ENCODE measurements at places on chromosomes 16 and 17. TPM values are rescaled to one million over a fixed set of nuclear protein-coding genes. Genes with fewer than 3 reads are reported as not detected.

Gene CD300LG
- total RNA-seq = 4.0 TPM

Gene MVD
- 32.3 TPM for total RNA-seq

Gene ITGA3
- total RNA-seq = 41.6 TPM

Gene VAT1L
- 0.12 TPM for total RNA-seq

Gene OTOP3
- not detected for total RNA-seq

Gene CDRT15
- total RNA-seq = not detected

GRCh38 chr16:3748307-3748706 lies 31.0 kb upstream of the TRAP1 start:
- DNase-seq = no peak

GRCh38 chr16:85385463-85386331 lies 227.4 kb upstream of the GSE1 start:
- peak; percentile 55 for DNase-seq

DNA sequence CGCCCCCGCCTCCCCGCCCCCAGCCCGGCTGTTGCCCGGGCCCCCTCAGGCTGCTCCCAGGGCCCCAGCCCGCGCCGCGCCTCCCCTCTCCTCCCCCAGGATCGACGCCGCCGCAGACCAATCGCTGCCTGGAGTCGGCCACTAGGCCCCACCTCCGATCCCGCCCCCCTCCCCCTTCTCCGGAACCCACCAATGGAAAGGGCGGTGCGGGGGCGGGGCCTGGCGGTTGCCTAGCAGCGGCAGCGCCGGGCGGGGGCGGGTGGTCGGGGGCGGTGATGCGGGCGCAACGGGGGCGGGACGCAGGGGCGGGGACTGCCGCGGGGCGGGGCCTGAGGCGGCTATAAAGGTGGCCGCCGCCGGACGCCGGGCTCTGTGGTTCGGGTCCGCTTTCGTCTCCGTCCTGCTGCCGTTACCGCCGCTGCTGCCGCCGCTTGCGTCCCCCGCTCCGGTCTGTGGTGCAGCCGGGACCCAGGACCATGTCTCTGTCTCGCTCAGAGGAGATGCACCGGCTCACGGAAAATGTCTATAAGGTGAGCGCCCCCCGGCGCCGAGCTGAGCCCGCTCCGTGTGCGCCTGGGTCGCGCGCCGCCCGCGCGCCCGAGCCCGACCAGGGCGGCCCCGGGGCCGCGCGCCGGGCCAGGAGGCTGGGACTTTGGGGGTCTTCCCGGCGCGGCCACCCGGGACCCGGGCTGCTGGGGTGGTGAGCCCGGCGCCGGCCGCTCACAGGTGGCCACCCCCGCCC lies at the start of gene BAIAP2:
Gene BAIAP2, plus strand, starts transcription at position 373 of the 742 bp plus-strand sequence. Its CDS starts 104 bp downstream, at position 477.
- peak; percentile 97 for DNase-seq

- no peak for DNase-seq
Measured at GRCh38 chr16:29854520-29855100, 8.4 kb downstream of the CDIPT start.

GRCh38 chr16:4141604-4142003 lies 25.4 kb upstream of the ADCY9 start:
- no peak for DNase-seq

DNA sequence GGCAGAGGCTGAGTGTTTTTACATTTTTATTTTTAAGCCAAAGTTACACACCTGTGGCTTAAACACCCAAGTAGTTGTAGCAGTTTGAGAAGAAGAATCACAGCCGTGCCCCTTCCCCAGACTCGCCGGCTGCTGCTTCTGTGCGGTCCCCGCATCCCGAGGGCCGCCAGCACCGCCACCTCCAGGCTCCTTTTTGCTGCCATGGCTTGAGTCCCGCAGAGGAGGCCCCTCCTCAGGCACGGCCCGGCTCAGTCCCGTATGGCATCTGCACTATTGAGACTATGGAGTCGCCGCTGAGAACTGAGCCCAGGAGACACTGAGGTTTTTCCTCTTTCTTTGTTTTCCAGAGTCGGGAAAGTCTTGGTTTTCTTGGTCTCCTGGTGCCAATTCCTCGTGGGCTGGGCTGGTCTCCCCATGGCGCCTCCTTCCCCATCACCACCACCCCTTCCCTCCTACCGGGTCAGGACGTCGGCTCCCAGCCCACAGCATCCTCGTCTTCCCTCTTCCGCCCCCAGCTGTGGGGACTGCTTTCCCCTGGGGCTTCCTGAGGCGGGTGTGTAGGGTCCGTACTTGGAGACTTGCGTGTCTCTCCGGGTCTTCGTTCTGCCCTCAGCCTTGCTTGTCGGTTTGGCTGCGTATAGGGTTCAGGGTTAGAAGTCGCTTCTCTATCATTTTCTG lies 32.6 kb upstream of the CDH15 start:
- peak; percentile 47 for DNase-seq

- DNase-seq = peak; percentile 68
Measured at GRCh38 chr16:84898447-84898846, 78.7 kb downstream of the CRISPLD2 start.

- DNase-seq = no peak
Measured at GRCh38 chr16:63774302-63774701, 1347.6 kb downstream of the CDH11 start.

DNA sequence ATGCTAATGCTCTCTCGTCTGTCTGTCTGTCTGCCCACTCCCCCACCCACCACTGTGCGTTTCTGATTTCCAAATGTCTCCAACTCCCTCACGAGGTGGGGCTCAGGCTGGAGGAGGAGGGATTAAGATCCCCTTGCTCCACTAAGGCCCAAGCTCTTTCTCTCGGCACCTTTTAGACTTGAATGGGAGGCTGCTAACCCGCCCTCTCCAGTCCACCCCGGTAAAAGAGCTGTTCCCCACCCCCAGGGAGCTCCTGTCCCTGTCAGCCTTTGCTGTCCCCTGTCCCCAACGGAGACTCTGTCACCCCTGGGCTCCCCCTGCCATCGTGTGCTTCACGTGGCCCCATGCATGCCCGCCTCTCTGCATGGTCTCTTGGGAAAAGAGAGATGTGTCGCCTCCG lies 68.5 kb upstream of the PLCG2 start:
- DNase-seq = peak; percentile 54

DNA sequence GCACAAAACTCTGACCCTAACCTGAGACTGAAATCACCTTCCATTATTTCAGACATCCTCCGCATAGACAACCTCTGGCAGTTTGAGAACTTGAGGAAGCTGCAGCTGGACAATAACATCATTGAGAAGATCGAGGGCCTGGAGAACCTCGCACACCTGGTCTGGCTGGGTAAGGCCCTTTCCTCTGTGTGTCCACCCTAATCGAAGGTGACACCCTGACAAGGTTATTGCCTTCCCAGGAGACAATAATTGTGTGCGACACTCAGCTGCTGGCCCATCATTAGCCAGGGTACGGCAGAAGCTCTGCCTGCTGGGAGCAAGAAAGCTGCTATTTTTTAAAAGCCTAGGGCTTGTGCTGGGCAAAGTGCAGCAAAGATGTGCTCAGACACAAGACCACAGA lies 11.1 kb downstream of the DRC3 start:
- no peak for DNase-seq

GRCh38 chr17:47855737-47856136 lies 4.8 kb upstream of the SP6 start:
- peak; percentile 37 for DNase-seq

GRCh38 chr17:45366691-45367090 lies 49.9 kb upstream of the MAP3K14 start:
- no peak for DNase-seq

DNA sequence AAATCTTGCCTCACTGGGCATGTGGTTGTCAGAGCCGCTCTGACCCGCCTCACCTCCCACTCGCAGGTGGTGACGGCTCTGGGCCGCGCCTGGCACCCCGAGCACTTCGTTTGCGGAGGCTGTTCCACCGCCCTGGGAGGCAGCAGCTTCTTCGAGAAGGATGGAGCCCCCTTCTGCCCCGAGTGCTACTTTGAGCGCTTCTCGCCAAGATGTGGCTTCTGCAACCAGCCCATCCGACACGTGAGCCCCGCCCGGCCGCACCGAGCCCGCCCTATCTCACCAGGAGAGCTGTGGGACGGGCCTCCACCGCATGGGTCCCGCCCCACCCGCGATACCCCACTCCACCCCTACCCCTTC lies 4.0 kb downstream of the TGFB1I1 start:
- peak; percentile 78 for DNase-seq

GRCh38 chr16:51048544-51048943 lies 102.5 kb downstream of the SALL1 start:
- no peak for DNase-seq

GRCh38 chr17:43211123-43211479 lies 574 bp upstream of the TMEM106A start:
- no peak for DNase-seq

GRCh38 chr16:17431012-17431411 lies 39.7 kb downstream of the XYLT1 start:
- DNase-seq = no peak

DNA sequence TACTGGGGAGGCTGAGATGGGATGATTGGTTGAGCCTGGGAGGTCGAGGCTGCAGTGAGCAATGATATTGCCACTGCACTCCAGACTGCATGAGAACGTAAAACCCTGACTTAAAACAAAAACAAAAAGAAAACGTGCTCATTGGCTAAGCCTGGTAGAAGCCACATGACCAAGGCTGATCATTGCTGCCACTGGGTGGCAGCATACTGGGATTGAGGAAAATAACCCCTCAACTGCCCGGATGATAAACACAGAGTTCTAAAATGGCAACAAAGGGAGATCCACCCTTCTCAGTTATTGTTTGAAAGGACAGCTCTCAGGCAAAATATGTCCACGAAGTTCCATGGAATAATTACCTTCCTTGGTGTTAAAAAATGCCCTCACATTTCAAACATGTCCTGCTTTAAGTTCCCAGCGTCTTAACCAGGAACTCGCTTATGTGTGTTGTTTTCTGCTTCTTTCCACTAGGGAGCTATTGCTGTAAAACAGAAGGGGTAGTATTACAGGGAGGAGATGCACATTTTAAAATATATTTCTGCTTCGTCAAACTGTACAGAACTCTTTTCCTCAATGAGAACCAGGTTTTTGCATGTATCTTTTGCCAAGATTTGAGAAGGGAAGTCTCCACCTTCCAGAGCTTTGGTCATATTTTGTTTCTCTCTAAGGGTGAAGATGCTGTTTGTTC lies 675.3 kb downstream of the MAF start:
- DNase-seq = no peak

GRCh38 chr17:43560461-43561427 lies 14.6 kb upstream of the ETV4 start:
- DNase-seq = no peak

GRCh38 chr16:15782573-15783365 lies 74.1 kb downstream of the MYH11 start:
- DNase-seq = peak; percentile 36

DNA sequence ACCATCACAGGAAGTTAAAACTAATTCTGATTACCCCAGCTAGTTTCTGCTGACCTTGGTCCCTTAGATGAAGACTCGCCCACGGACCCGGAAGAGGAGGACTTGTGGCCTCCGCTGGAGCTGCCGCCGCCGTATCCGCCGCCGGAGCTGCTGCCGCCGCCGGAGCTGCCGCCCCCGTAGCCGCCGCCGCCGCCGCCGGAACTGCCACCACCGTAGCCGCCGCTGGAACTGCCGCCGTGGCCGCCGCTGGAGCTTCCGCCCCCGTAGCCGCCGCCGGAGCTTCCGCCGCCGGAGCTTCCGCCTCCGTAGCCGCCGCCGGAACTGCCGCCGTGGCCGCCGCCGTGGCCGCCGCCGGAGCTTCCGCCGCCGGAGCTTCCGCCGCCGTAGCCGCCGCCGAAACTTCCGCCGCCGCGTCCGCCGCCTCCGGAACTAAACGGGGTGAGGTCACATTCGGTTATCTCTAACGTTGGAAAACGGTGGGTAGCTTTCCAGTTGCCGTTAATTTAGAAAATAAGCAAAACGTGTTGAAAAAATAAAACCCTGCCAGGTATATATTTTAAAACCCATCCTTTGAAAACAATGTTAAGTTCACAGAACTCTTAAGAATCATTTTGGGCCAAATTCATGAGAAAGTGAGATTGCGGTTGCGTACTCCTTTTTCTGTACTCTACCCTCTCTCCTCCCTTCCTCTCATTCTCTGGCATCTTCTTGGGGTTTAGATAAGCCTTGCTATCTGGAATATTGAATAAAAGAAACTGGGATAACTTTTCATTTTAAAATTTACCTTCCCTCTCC lies 3.5 kb downstream of the KRT10 start:
- DNase-seq = peak; percentile 94

GRCh38 chr17:72931635-72932034 lies 160.9 kb downstream of the SLC39A11 start:
- DNase-seq = no peak

DNA sequence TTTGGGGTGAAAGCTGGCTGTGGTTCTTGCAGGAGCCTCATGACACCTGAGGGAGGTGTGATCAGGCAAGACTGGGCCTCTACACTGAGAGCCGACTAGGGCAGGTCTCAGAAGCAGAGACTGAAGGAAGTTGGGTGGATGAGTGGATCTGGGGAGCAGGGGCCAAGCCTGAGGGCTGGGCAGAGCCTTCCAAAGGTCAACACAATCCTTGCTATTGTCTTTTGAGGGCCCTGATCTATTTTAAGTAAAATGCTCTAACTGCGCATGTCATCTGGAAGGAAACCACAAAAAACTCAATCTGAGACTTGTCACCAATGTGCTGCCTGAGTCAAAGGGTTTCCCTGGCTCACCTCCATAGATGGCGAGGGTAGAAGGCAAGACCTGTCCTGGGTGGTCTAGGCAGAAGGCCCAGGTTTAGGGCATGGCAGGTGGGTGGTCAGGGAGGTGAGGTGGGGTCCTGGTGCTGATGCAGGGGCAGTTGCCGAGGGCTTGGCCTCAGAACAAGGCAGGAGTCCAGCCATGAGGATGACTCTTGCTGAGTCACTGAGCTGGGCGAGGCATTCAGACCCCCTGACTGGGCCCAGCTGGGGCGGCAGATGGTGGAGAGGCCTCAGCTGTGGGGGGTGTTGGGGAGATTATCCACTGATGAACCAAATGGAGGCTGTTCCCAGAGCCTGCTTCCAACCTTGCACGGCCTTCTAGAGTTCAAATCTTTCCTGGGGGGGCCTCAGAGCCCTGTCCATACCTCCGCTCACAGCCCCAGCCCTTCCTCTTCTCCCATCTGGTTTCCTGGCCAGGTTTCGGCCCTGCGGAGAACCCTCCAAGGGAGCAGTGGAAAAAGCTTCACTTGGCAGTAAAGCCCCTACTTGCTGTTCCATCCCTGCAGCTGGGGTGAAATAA lies 5.1 kb downstream of the MVP start:
- no peak for DNase-seq

GRCh38 chr16:84673203-84673535 lies 24.9 kb downstream of the KLHL36 start:
- DNase-seq = peak; percentile 50

DNA sequence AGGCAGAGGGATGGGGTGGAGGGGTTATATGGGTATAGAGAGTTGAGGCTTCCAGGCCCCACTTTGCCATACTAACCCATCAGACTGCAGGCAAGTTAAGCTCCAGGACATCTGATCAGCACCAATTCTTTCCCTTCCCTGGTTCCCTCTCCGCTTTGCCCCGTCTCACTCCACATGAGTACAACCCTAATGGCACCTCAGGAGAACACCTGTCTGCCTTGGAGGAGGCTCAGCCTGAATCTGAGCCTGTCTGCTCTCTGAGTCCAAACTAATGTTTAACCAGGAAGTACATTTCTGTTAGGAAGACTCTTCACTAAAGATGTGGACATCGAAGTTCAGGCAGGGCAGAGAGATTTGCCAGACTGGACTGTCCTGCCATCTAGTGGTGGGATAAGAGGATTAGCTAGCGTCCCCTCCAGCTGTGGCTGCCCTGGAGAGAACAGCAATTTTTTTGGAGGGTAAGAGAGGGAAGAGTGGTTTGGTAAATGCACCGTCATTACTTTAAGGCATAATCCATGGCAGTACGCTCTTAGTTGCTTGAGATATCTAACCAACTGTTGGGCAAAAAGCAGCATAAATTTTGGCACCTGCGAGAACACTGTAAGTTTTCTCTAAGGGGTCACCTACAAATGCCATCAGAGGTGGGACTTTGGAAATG lies 29.2 kb upstream of the LRRC75A start:
- DNase-seq = peak; percentile 82

Data from spleen (tissue), 13 donors.